Activated CD4-positive, CD25-positive, alpha-beta regulatory T cell (primary cell): ENCODE measurements at places on chromosomes 1 and 21.

- no peak for DNase-seq
Measured at GRCh38 chr21:43318841-43319781, 107.8 kb downstream of the SIK1 start.

DNA sequence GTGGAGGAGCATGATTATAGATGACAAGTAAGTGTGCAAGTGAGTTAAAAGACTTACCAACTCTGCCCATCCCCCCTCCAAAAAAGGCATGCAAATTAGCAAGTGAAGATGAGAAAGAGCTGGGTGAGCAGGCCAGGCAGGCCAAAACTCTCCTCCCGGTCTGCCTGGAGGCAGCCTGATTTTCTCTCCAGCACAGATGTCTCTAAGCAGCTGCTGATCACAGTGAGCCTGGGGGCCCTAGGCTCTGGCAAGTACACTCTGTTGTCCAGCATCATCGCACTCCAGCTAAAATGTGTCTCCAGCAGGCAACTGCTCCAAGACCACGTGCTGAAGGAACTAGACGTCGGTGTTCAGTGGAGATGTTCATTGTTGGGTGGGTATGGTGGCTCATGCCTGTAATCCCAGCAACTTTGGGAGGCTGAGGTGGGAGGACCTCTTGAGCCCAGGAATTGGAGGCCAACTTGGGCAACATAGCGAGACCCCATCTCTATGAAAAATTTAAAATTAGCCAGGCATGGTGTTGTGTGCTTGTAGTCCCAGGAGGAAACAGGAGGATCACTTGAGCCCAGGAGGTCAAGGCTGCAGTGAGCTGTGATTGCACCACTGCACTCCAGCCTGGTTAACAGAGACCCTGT lies 56.7 kb upstream of the PUM1 start:
- no peak for DNase-seq

DNA sequence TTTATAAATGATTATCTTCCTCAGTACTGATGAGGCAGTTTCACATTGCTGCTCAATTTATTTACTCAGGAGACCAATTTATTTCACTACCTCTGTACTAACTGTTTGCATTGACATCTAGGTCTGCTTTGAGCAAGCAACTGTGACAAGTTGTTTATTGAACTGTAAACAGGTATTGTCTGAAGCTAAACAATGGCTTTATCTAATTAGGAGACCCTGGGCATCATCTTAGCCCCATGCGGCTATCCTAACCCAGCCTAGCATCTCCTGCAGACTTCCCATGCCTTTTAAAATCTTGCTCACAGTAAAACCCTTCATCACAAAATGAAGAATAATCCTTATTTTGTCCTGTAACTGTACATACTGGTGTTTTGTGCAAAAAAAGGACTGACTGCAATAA lies 348.2 kb downstream of the RWDD3 start:
- no peak for DNase-seq

GRCh38 chr1:193190096-193190744 lies 3.8 kb upstream of the B3GALT2 start:
- no peak for DNase-seq

DNA sequence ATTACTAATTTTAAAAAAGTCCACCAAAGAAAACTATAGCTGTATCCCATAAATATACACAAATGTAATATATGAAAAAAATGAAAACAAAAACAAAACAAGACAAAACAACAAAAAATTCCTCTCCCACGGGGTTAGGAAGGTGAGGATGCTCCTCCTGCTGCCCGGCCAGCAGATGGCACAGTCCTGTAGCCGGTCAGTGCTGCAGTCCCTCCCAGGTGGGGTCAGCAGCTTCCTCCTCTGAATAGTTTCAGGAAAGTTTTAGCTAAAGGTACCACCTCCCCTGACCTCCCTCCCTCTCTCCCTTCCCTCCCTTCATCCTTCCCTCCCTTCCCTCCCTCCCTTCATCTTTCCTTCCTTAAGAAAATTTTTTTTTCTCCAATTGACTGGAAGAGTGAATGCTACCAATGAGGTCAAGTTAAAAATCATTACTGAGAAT lies 67.8 kb upstream of the BCL10 start:
- DNase-seq = no peak

DNA sequence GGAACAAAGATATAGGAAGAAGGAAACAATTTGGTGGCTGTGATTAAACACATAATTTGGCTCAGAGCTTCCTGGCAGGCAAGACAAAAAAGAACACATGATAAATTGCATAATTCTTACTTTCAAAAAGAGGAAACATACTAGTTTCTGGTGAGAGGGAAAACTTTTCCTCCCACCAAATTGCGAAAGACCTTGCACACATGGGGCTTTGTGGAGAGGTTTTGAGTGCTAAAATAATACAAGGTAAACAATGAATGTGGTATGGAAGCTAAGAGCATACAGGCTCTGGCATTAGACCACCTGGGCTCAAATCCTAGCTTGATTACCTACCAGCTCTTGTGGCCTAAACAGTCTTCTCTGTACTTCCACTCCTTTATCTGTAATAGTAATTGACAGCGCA lies 140.2 kb upstream of the HOOK1 start:
- DNase-seq = no peak

DNA sequence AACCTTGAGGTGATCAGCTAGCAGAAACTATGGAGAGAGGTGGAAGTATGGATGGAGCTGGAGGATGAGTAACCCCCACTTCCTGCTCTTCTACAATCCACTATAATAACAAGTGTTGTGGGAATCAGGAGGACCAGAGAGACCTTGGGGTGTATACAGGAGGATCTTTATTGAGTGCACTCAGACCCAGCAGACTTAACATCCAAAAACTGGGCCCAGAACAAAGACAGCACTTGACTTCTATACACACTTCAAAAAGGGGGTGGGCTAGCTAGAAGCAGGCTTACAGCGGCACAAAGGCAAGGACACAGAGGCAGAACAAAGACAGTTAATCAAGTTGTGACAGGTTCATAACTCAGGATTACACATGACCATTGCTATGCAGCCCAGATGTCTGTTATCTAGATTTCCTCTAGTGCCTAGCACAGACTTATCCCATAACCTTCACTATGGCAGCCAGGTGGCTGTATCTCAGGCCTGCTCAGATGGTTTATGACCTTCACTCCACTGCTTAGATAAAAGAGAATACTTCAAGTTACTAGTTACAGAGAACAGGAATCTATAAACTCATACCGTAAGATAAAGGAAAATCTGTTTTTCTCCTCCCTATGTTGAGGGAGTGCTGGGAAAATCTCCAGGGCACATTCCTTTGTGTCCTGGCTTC lies 36.1 kb upstream of the PADI2 start:
- no peak for DNase-seq

DNA sequence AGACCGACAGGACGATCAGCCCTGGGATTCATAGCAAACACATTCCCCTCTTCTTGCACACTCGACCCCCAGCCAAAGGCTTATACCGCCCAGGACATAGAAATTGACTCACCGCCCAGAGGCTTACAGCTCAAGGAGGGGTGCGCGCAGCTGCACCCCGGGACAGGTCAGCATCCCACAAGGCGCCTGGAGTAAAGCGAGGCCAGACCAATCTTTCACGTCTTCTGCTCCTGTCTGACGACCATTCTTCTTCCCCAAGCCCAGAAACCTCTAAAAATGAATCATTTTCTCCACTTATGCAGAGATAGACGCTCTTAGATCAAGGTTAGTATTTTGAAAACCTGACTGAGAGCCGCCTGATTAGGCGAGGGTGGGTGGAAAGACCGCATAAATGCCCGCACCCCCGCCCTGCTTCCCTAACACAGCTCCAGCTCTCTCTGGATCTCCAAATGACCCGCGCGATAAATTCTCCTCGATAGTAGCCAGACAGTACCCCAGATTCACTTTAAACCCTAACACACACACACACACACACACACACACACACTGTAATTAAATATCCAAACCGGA lies 1.9 kb upstream of the LHX8 start:
- no peak for DNase-seq

GRCh38 chr1:169122976-169123375 lies 16.5 kb downstream of the ATP1B1 start:
- DNase-seq = no peak

DNA sequence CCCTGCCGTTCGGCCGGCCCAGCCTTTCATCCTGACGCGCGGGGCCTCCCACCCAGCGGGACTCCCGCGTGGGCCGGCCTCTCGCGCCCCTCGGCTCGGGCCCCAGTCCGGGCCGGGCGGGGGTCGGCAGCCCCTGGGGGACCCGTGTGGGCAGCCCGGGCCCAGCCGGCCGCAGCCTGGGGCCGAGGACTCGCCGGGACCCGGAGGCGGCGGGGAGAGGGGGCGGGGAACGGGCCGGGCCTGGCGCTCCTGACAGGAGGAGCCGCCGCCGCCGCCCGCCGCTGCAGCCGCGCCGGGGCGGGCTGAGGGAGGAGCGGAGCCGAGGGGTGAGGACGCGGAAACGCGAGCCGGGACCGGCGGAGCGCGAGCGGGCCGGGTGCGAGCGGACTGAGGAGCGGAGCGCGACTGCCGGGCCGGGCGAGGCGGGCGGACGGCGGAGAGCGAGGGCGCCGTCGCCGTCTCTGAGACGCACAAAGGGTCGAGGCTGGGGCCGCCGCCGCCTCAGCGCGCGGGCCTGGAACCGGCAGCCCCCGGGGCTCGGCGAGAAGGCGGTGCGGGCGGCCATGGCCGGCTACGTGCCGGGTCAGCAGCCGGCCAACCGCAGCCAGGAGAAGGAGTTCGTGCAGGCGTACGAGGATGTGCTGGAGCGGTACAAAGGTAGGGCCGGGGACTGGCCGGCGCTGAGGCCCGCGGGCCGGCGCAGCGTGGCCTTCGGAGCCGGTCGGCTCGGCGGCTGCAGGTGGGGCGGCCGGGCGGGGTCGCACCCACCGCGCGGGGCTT lies 79.1 kb downstream of the NDUFS5 start:
- peak; percentile 21 for DNase-seq

GRCh38 chr1:225500624-225501192 lies 72.9 kb upstream of the LBR start:
- DNase-seq = no peak

DNA sequence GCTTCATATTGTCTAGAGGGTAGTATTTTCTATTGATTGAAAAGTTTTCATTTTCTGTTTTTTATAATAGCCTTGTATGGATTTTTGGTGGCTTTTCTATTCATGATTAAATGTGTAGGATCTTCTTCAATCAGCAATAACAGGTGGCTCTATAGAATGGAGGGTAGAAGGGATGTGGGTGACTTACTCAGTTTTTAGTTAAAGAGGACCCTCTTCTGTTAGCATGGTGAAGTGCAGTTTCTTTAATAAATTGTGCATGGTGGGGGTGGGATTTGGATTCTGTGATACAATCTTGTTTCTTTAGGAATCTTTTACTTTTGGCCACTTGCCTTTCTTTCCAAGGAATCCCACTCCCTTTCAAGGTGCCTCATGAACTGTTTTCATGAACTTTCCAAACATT lies 64.7 kb downstream of the SLC35A3 start:
- DNase-seq = no peak

DNA sequence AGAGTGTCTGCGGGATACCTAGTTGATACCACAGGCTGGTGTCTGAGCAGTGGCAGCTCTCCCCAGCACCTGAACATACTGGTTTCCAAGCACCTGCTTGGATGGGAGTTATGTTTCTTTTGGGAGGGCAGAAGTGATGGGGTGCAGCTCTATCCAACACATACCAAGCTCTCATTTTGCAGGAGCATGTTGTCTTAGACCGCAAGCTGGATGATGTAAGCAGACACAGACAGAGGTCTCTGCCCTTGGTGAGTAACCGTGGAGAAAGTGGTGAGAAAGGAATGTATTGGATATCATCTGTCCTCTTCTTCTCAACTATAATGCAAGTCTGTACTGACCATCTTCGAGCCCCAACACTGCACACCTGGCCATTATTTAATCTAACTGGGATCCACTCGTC lies 37.4 kb downstream of the ZNF496 start:
- DNase-seq = no peak

DNA sequence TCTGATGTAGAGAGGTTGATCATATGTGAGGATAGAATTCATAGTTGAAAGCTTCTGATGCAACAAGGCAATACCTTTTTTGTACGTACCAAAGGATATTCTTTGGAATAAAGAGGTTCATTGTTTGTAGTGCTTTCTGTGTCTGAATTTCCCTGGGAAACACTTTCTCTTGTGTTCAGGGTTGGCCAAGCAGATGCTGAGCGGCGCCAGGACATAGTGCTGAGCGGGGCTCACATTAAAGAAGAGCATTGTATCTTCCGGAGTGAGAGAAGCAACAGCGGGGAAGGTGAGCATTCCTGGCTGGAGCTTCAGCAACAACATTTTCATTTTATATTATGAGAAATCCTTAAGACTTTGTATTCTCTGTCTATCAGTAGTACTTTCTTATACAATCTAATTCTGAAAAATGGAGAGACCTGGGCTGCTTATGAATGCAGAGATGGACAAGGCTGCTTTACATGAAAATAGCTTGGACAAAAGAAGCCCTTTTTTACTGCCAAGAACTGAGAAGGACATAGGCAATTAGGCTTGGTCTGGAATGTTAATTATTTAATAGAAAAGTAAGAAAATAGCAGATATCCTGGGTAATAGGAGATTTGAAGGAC lies 85.2 kb downstream of the KIF1B start:
- no peak for DNase-seq
